CD4-positive, alpha-beta T cell (primary cell): ENCODE measurements at places on chromosomes 5 and 9.

- DNase-seq = no peak
Measured at GRCh38 chr5:181136361-181136955, 5.5 kb upstream of the OR2V1 start.

- no peak for DNase-seq
Measured at GRCh38 chr5:82586181-82586580, 308.0 kb upstream of the RPS23 start.

DNA sequence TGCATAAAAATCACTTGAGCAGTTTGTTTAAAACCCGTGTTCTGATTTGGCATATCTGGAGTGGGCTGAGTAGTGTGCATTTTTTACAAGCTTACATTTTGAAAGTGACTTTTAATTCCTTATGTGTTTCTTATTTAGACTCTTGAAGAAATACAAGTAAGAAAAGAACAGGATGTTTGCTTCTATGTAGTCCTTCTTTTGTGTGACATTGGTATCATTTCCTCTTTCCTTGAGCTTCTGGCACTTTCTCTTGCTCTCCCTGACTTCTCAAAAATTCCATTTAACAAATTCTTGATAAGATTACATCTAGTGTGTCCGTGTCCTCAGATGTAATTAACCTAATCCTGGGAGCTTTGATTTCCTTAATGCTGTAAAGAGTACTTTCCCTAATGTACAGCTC lies 12.5 kb downstream of the GARNL3 start:
- no peak for DNase-seq

DNA sequence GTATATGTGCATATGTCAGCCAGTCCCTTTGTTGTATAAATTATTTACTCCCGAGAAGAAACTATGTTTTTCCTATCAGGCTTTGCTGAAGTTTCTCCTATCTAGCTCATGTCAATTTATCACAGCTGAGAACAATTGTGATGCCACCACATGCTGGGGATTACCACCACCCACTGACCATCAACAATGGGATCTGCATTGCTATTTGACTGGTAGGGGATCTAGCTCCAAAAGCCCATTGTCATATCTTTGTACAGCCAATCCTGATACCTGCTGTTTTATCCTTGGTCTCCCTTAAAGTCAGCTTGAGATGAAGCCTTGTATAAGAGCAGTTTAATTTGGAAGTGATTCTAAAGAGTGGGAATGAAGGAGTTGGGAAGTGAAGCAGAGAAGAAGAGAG lies 53.9 kb upstream of the KCNN2 start:
- DNase-seq = no peak

- DNase-seq = no peak
Measured at GRCh38 chr5:66494437-66494836, 101.8 kb upstream of the MAST4 start.

DNA sequence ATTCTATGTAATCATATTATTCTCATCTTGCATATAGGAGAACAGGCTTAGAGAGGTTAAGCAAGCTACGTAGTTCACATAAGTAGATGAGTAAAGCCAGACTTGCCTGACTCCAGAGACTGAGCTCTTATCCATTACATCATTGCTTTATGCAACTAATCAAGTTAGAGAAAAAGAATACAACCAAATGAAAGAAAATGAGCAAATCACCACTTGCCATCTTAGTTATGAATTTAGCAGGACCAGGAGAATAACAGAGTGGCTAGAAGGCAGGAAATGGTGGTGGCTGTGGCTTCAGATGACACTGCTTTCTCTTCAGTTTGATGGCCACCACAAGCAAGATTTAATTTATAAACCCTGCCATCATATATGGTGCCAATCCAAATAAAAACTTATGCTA lies 26.6 kb downstream of the POC5 start:
- DNase-seq = no peak

- no peak for DNase-seq
Measured at GRCh38 chr9:5764130-5764868, 68.6 kb downstream of the ERMP1 start.

DNA sequence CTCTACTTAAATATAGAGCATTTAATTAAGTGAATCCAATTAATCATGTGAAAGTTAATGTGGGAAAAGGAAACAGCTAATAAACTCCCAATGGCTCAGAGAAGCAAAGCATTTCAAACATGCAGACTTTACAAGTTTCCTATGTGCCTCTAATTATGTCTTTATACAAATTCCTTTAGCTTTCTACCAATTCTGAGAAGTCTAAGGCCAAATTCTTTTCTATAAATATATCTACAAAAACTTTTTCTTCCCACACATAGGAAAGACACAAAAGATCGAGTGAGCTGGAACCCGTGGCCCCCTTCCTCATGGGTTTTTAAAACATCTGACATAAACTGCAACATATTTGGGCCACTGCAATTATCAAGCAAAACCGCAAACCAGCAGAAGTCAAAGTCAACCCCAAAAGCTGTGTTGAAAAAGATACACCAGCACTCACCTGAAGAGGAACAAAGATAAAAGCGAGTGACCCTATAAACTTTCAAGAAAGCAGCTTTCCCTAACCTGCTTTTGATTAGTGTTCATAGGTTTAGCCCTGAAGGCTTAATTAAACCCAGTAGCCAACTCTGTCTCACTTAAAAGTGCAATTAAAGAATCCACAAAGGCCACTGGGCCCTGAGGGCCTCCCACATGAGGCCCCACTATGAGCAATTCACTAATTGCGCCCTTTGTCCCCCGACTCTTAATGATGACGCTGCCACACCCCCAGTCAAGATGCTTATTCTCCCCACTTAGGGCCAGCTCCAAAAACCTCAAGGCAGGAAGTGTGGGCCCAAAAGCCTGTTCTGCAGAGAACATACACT lies 12.1 kb downstream of the SEMA5A start:
- DNase-seq = no peak

DNA sequence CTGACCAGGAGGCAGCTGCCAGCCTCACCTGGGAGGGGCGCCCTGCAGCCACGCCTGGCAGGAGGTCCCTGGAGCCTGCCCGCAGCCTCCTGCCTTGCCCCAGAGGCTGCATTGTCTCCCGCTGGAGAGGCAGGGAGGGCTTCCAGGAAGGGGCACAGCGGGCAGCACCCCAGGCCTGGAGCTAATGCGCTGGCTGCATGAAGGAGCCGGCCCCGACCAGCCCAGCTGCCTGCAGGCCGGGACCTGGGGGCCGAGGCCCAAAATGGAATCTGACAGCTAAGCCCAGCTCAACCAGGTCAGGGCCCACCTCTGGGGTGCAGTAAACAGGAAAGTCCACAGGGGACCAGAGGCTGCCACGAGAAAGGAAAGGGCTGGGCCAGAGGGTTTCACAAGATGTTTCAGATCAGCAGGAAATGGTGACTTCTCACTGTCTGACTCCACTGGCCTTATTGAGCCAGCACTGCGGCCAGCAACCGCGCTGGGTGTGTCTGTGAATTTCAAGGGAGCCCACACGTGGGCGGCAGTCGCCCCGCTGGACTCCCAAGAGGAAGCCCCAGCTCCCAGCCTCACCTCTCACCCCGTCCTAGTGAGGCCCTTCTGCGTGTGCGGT lies 18.6 kb upstream of the NOTCH1 start:
- DNase-seq = no peak
